ENCODE measurements at places on chromosomes 6 and 20.

- DNase-seq, result no peak
Measured at GRCh38 chr6:52285177-52286068, 881 bp upstream of the MCM3 start.

DNA sequence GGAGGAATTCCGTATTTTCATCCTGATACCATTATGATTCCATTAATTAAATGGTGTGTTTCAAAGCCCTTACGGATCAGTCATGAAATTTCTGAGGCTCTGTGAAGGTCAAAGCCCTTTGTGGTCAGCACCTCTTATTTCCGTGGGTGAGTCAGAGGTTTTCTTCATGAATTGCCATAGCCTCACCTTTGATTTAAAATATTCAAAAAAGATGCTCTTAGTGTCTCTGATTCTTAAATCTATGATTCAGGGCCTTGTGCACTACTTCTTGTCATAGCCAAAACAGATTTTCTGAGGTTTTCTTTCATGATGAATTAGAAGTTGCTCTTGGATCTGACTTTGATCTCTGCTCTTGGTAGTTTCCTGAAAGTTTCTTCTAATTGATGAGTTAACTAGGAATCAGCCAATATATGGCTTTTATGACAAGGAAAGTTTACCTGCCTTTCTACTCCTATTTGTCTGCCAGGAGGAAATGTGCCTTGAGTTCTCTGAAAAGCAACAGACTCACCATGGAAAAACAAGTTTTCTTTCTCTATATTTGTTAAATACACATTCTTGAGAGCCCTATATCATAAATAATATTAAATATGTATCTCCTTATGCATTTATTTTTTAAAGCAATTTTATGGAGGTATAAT lies 613.0 kb downstream of the UTRN start:
- DNase-seq, result peak; percentile 54

- no peak for DNase-seq
Measured at GRCh38 chr20:43138061-43138770, 51.5 kb downstream of the PTPRT start.

GRCh38 chr20:16898433-16898832 lies 150.3 kb downstream of the OTOR start:
- no peak for DNase-seq

DNA sequence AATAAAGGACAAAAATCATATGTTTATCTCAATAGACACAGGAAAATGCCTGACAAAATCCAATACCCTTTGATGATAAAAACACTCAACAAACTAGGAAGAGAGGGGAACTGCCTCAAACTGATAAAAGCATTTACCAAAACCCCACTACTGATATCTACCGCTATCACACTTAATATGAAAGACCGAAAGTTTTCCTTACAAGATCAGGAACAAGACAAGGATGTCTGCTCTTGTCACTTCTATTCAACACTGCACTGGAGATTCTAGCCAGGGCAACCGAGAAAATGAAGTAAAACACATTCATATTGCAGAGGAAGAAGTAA lies 25.1 kb downstream of the GZF1 start:
- no peak for DNase-seq

DNA sequence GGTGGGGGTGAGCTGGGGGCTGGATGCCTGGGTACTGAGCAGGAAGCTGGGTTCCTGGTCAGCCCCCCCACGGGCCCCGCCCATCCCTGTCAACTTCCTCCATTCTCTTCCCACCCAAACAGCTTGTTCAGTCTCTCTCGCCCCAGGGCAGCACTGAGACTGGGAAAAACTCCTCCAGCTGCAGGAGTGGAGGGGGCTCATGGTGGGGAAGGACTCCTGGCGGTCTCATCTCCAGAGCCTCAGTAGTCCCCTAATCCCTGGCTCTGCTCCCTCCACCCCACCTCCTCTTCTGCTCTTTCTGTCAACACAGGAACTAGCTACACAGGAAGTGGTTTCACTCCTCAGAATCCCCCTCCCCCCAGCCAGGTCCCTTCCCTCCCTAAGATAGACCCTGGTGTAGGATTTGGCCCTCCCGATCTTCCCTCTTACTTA lies at the start of gene GPSM3:
Gene GPSM3, minus strand, starts transcription at position 36 of the 432 bp plus-strand sequence. CDS start 130 bp downstream, outside the sequence.
- DNase-seq, result no peak

- no peak for DNase-seq
Measured at GRCh38 chr6:38714239-38715015, 684 bp upstream of the DNAH8 start.

DNA sequence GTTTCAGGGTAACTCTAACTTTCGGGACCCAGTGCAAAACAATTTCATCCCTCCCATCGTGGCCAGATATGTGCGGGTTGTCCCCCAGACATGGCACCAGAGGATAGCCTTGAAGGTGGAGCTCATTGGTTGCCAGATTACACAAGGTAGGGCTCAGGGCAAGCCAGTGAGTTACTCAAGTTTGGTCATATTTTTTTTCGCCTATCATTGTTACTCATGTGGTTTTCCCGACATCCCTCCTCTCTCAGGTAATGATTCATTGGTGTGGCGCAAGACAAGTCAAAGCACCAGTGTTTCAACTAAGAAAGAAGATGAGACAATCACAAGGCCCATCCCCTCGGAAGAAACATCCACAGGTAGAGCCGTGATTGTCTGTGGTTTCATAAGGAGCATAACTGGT lies 58.2 kb downstream of the DCBLD1 start:
- DNase-seq, result peak; percentile 90

DNA sequence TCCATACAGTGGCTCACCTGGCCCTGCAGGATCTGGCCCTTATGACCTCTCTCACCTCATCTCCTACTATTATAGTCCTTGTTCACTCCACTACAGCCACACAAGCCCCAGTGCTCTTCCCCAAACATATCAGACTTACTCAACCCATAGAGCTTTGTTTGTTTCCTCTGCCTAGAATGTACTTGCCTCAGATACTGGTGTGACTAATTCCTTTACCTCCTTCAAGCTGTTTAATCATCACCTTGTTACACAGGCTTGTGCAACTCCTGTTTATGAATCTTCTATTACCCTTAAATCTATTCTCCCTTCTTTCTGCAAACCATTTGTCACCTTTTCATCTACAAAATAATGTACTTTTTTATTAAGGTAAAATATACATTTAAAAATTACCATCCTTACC lies 3.2 kb downstream of the DEFB125 start:
- DNase-seq, result peak; percentile 49

GRCh38 chr6:83160167-83160566 lies 32.9 kb downstream of the PGM3 start:
- no peak for DNase-seq

DNA sequence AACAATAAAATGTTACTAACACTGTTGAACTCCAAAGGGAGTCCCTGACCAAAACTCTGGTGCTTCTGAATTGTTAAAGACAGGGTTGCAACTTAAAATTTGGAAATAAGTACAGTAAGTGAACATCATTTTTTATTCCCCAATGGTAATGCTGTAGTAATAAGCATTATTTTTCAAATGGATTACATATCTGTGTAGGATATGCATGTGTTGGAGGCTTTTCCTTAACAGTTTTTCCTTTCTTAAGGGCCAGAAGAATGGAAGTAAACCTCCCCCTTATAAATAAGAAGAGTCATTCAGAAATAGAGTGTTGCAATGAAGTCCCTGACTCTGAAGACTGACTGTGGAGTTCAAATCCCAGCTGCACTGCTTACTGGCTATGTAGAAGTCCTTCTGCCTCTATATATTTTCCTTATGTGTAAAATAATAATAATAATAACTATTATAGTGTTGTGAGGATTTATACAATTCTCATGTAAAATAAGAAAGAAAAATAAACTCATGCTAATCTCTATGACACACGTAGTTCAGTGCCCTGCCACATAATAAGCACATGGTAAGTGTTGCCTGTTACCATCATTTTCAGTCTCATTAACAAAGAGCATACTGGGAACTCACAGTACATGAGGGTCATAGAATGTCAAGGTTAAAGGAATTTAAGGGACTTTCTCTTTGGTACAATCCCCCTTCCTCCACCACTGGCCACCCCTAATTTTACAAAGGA lies 129.8 kb upstream of the SMLR1 start:
- DNase-seq, result no peak

- no peak for DNase-seq
Measured at GRCh38 chr20:24651171-24651975, 181.9 kb downstream of the SYNDIG1 start.

GRCh38 chr6:148438632-148439031 lies 96.0 kb downstream of the SASH1 start:
- DNase-seq, result no peak

- DNase-seq, result no peak
Measured at GRCh38 chr6:138454981-138455706, 44.1 kb downstream of the NHSL1 start.

GRCh38 chr6:165717732-165718465 lies 54.9 kb upstream of the PDE10A start:
- DNase-seq, result no peak

DNA sequence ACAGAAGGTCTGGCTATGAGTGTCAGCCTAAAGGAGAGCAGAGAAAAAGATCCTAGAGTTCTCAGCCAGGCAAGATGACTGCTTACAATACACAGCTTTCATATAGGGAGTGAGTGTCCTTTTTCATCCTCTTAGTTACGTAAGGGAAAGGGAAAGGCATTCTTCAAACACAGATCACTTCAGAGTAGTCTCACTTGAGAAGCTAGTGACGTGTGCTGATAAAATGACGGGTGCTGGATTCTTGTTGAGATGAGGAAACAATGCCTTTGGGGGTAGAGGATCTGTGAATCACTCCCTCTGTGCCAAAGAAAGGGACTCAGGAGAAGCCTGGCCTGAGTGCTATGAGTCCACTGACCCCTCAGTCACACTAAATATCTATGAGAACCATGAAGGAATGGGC lies 117.3 kb downstream of the QRSL1 start:
- DNase-seq, result peak; percentile 85

GRCh38 chr6:38364775-38365174 lies 275.0 kb downstream of the BTBD9 start:
- DNase-seq, result no peak

DNA sequence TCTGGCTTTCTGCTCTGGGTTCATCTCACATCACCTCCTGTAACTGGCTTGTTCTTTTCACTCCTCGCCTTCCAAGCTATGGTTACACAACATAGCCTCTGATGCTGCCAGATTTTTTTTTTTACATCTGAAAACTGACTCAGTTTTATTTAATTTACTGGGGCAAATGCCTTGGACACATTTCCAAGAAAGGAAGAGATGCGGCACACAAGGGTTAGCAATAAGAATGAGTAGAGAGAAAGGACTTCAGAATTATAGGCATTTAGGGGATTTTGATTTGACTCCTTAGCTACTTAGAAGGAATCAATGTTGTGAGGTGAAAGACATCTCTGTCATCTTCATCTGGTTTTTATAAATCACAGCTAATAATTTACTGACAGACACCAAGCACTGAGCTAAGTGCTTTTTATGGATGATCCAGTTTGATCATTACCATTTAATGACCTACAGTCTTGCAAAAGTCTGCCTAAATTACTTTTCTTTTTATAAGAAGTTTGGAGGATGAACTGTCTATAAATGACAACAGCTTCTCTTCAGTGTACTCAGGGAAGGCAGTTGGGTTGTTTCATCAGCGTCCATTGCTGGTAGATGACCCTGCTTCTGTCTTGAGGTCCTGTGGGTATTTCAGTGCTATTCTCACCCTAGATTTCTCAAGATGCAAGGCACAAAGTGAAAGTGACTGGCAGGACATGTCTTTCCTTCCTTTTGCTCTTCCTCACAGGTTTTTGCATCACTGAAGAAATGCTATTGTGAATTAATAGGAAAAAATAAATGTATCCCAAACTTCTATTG lies 31.1 kb downstream of the LAMA4 start:
- DNase-seq, result no peak

DNA sequence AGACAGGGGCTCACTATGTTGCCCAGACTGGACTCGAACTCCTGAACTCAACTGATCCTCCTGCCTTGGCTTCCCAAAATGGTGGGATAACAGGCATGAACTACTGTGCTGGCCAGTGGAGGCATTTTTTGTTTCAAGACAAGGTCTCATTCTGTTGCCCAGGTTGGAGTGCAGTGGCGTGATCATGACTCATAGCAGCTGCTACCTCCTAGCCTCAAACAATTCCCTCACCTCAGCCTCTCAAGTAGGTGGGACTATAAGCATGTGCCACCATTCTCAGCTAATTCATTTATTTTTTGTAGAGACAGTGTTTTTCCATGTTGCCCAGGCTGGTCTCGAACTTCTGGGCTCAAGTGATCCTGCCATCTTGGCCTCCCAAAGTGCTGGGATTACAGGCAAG lies 17.2 kb downstream of the ENPP3 start:
- DNase-seq, result no peak

DNA sequence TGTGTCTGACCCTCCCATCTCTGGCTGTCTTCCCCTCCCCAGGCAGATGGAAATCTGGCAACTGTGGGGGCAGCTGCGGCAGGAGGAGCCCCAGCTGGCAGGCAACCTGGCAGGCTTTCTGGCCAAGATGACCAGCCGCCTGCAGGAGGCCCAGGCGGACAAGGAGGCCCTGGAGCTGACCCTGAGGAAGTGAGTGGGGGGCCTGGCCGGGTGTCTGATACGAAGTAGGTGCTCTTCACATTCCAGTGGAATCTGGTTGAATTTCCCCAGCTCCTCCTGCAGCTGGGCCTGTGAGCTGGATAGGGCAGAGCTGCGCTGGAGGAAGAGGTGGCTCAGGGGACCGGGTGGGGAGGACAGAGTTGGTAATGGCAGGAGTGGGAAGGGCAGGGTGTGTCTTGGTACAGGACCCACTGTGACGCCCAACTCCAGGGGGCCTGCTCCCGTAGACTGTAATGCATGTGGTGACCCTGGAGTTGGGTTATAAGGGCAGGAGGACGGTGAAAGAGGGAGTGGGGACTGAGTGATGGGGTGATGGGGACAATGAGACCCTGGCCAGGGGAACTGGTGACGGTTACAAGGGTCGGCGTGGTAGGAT lies 19.7 kb downstream of the RAB44 start:
- DNase-seq, result no peak
